ENCODE measurements at places on chromosomes 7 and 10. TPM values are rescaled to one million over a fixed set of nuclear protein-coding genes. Genes with fewer than 3 reads are reported as not detected.
A peak's percentile ranks its signal among the peaks of the same experiment; 100 is the strongest.

PNLIP gene
- not detected for total RNA-seq

MMP21 gene
- total RNA-seq = 0.59 TPM

CTAGE6 gene
- 0.91 TPM for total RNA-seq

GRCh38 chr10:112375721-112376395 lies 1.9 kb downstream of the ACSL5 start:
- peak overlapping the region; percentile 90 for H3K27ac ChIP-seq
- H3K4me1 ChIP-seq = peaks cover 57% of the 10 kb centered on the region
- H3K4me3 ChIP-seq = peak overlapping the region; percentile 97
- H3K36me3 ChIP-seq = peaks cover 4% of the 10 kb centered on the region

DNA sequence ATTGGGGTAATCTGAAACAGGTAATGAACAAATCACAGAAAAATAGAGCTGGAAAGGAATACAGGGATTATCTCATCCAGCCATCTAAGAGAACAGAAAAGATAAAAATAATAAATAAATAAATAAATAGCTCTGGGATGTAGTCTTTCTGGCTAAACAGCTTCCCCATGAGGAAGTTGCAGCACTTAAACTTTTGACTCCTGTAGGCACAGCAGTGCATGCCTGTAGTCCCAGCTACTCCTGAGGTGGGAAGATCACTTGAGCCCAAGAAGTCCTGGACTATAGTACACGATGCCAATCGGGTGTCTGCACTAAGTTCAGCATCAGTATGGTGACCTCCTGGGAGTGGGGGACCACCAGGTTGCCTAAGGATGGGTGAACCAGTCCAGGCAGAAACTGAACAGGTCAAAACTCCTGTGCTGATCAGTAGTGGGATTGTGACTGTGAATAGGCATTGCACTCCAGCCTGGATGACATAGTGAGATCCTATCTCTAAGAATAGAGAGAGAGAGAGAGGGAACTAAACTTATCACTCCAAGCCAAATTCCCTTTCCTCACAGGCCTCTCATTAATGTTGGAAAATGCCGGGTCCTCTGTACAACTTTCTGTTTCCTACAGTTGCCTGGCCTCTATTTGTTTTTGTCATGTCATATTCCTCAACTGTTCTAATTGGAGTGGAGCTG lies 61.7 kb upstream of the CDK13 start:
- H3K36me3 ChIP-seq = no peaks in the 10 kb centered on the region
- H3K27me3 ChIP-seq = peaks cover 3% of the 10 kb centered on the region
- no peak overlapping the region for H3K27ac ChIP-seq

- no peaks in the 10 kb centered on the region for H3K27me3 ChIP-seq
- no peaks in the 10 kb centered on the region for H3K36me3 ChIP-seq
- no peaks in the 10 kb centered on the region for H3K4me1 ChIP-seq
- DNase-seq = no peak
Observed at GRCh38 chr10:2438248-2438939, 629.0 kb upstream of the PFKP start.

DNA sequence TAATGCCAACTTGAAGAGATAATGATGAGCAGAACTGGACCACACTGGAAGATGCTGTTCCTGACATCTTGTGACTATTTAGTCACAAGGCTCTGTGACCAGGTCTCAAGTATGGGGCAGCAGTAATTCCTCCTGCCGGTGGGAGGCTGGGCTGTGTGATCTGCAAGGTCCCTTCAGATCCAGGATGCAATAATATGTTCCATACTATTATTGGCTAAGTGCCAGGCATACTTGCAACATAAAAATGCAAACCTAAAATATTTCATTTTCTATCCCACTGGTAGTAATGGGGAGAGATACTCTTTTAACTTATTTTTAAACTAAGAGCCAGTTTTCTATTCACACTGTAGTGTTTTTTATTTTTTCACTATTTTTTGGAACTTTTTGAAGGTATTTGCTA lies 171.5 kb downstream of the CYP26A1 start:
- no peaks in the 10 kb centered on the region for H3K36me3 ChIP-seq
- no peaks in the 10 kb centered on the region for H3K4me1 ChIP-seq
- H3K4me3 ChIP-seq = no peak overlapping the region
- H3K27me3 ChIP-seq = peaks cover 6% of the 10 kb centered on the region

- no peaks in the 10 kb centered on the region for H3K4me1 ChIP-seq
- no peaks in the 10 kb centered on the region for H3K27me3 ChIP-seq
- H3K36me3 ChIP-seq = no peaks in the 10 kb centered on the region
Observed at GRCh38 chr10:126283307-126283706, 105.0 kb downstream of the ADAM12 start.

- no peak overlapping the region for H3K27ac ChIP-seq
- no peak for DNase-seq
- H3K4me1 ChIP-seq = no peaks in the 10 kb centered on the region
- H3K36me3 ChIP-seq = no peaks in the 10 kb centered on the region
- no peak overlapping the region for H3K4me3 ChIP-seq
Observed at GRCh38 chr7:80732630-80733029, 94.2 kb downstream of the CD36 start.

AUTS2 gene
- 32.4 TPM for total RNA-seq

- no peaks in the 10 kb centered on the region for H3K36me3 ChIP-seq
- H3K27me3 ChIP-seq = no peaks in the 10 kb centered on the region
- DNase-seq = no peak
- H3K4me1 ChIP-seq = no peaks in the 10 kb centered on the region
- H3K4me3 ChIP-seq = no peak overlapping the region
Observed at GRCh38 chr10:12704488-12704887, 297.0 kb downstream of the CCDC3 start.

DNA sequence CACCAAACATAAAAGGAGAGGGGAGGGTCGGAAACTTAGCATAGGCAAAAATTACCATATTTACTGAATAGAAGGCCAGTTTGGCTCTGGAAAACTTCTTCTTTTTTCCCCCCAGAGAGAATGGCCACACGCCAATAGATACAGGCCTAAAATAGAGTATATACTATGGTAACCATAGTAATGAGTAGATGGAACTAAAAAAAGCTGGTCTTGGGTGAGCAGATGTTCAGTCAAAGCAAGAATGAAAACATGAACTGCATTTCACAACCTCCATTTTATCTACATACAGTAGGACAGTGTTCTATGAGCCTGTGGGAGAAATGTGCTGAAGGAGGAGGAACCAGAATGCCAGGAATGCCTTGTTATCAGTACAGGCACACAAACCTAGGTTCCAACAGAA lies 141.7 kb upstream of the SEMA3A start:
- no peak overlapping the region for H3K4me3 ChIP-seq
- H3K36me3 ChIP-seq = no peaks in the 10 kb centered on the region
- no peaks in the 10 kb centered on the region for H3K4me1 ChIP-seq
- no peak overlapping the region for H3K27ac ChIP-seq
- no peaks in the 10 kb centered on the region for H3K27me3 ChIP-seq

- no peaks in the 10 kb centered on the region for H3K4me1 ChIP-seq
- H3K36me3 ChIP-seq = no peaks in the 10 kb centered on the region
- no peak overlapping the region for H3K27ac ChIP-seq
- H3K27me3 ChIP-seq = no peaks in the 10 kb centered on the region
Observed at GRCh38 chr10:122198631-122199030, 72.5 kb upstream of the BTBD16 start.

GRCh38 chr10:78975926-78976325 lies 92.8 kb upstream of the ZMIZ1 start:
- H3K36me3 ChIP-seq = no peaks in the 10 kb centered on the region
- H3K4me3 ChIP-seq = no peak overlapping the region
- H3K27ac ChIP-seq = no peak overlapping the region
- no peaks in the 10 kb centered on the region for H3K27me3 ChIP-seq
- H3K4me1 ChIP-seq = peaks cover 13% of the 10 kb centered on the region

- H3K27me3 ChIP-seq = peaks cover under 1% of the 10 kb centered on the region
- no peak for DNase-seq
- H3K36me3 ChIP-seq = no peaks in the 10 kb centered on the region
- H3K27ac ChIP-seq = no peak overlapping the region
- no peak overlapping the region for H3K4me3 ChIP-seq
Observed at GRCh38 chr10:117483056-117483590, 59.4 kb upstream of the EMX2 start.

GRCh38 chr7:43904533-43905208 lies 1.7 kb downstream of the URGCP start:
- H3K4me1 ChIP-seq = peaks cover 20% of the 10 kb centered on the region
- no peak for DNase-seq
- H3K27ac ChIP-seq = no peak overlapping the region
- no peaks in the 10 kb centered on the region for H3K36me3 ChIP-seq
- peak overlapping the region; percentile 41 for H3K4me3 ChIP-seq

LBX1 gene
- not detected for total RNA-seq

GRCh38 chr10:131788386-131788785 lies 112.4 kb upstream of the PPP2R2D start:
- DNase-seq = no peak
- no peaks in the 10 kb centered on the region for H3K27me3 ChIP-seq
- no peak overlapping the region for H3K27ac ChIP-seq
- no peak overlapping the region for H3K4me3 ChIP-seq
- H3K4me1 ChIP-seq = no peaks in the 10 kb centered on the region

DNA sequence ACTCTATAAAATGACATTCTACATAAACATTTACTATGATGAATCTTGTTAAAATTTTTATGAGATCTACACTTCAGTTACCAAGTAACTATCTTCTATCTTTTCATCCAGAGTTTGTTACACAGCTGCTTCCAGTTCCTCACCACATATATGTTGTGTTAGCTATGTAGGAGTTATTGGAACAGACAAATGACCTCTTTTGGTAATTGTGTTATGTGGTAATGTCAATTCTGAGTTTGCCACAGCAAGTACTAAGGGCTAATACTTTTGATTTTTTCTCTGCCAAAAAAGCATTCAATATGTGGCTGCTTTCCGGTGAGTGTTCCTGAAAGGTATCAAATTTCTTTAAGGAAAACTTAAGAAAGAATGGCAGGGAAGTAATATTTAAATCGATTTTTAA lies 573.9 kb upstream of the PCDH15 start:
- no peak overlapping the region for H3K27ac ChIP-seq
- no peaks in the 10 kb centered on the region for H3K27me3 ChIP-seq
- H3K36me3 ChIP-seq = no peaks in the 10 kb centered on the region
- no peak for DNase-seq

GRCh38 chr7:107726356-107727130 lies 17.4 kb upstream of the CBLL1 start:
- no peak overlapping the region for H3K27ac ChIP-seq
- no peaks in the 10 kb centered on the region for H3K36me3 ChIP-seq
- H3K4me1 ChIP-seq = no peaks in the 10 kb centered on the region
- H3K4me3 ChIP-seq = no peak overlapping the region
- peaks cover 6% of the 10 kb centered on the region for H3K27me3 ChIP-seq
- no peak for DNase-seq
